CD4-positive, alpha-beta T cell treated with Interleukin-6 at 100 ng/mL for 8 hours (primary cell): ENCODE measurements at places on chromosomes 4 and X.

- DNase-seq, result no peak
These were observed 135.2 kb upstream of the TSPAN5 start for GRCh38 chr4:98793658-98794057.

- no peak for DNase-seq
These were observed 79.4 kb upstream of the TNIP3 start for GRCh38 chr4:121243485-121243884.

GRCh38 chrX:31392513-31392912 lies 320.7 kb upstream of the FTHL17 start:
- no peak for DNase-seq

GRCh38 chr4:104395168-104395614 lies 99.5 kb downstream of the CXXC4 start:
- DNase-seq, result no peak

DNA sequence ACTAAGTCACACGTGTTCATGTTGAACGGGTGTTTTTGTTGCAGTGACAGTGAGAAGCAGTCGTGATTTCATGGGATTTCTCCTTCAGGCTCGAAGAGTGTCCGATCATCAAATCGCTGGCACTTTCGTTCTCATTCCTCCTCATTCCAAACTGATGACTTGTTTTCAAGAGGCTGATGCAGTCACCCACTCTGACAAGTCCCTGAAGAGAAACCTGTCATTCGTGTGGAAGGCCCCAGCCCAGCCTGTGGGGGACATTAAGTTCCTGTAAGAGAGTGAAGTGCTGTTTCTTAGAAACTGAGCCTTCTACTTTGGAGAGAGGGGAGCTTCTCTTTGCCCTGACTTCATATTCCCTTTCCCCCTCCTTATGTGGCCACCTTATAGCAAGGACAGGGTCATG lies 8.0 kb downstream of the REELD1 start:
- no peak for DNase-seq

- no peak for DNase-seq
These were observed 53.2 kb downstream of the CPZ start for GRCh38 chr4:8645753-8646124.

GRCh38 chrX:37998586-37999262 lies 7.6 kb upstream of the SYTL5 start:
- no peak for DNase-seq

- no peak for DNase-seq
These were observed 55.9 kb upstream of the BMP2K start for GRCh38 chr4:78720204-78720603.

- no peak for DNase-seq
These were observed 491 bp downstream of the COL4A5 start for GRCh38 chrX:108439961-108440696.

DNA sequence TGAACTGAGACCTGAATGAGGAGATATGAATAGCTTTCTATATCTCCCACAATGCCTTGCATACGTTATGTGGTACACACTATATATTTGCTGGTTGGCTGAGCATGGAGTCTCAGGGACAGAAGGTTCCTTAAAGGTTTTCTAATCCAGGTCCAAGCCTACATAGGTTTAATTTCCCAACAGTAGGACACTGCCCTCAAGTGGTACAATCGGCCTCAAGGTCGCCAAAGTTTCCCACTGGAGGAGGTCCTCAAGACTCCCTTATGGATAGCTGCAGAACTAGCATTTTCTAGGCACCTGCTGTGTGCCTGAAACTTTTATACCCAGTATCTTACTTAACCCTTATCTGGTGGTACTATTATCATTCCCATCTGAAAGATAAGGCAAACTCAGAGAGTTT lies 21.0 kb upstream of the EFNB1 start:
- DNase-seq, result no peak

- no peak for DNase-seq
These were observed 13.1 kb downstream of the FNIP2 start for GRCh38 chr4:158781963-158782362.

- DNase-seq, result no peak
These were observed 215.6 kb downstream of the PALLD start for GRCh38 chr4:168712316-168712890.

GRCh38 chr4:145589916-145590702 lies 29.1 kb upstream of the MMAA start:
- no peak for DNase-seq

DNA sequence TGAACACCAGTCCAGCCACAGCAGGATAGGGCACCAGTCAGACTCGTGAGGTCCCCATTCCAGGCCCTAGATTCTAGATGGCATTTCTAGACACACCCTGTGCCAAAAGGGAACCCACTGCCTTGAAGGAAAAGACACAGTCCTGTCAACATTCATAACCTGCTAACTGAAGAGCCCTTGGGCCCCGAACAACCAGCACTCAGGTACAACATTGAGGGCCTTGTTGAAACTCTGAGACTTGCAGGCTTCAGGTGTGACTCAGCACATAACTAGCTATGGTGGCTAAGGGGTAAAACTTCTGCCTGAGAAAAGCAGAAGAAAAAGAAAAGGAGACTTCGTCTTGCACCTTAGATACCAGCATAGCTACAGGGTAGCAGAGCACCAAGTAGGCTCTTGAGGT lies 252.9 kb upstream of the GRID2 start:
- no peak for DNase-seq

- DNase-seq, result no peak
These were observed 54.8 kb upstream of the NAF1 start for GRCh38 chr4:163221467-163221866.
